ENCODE measurements at places on chromosomes 11 and 22. TPM values are rescaled to one million over a fixed set of nuclear protein-coding genes. Genes with fewer than 3 reads are reported as not detected.
A peak's percentile ranks its signal among the peaks of the same experiment; 100 is the strongest.

Gene OR51E1
- 1.9 TPM for total RNA-seq

- no peak for DNase-seq
Observed at GRCh38 chr11:84847842-84848241, 779.3 kb downstream of the DLG2 start.

DNA sequence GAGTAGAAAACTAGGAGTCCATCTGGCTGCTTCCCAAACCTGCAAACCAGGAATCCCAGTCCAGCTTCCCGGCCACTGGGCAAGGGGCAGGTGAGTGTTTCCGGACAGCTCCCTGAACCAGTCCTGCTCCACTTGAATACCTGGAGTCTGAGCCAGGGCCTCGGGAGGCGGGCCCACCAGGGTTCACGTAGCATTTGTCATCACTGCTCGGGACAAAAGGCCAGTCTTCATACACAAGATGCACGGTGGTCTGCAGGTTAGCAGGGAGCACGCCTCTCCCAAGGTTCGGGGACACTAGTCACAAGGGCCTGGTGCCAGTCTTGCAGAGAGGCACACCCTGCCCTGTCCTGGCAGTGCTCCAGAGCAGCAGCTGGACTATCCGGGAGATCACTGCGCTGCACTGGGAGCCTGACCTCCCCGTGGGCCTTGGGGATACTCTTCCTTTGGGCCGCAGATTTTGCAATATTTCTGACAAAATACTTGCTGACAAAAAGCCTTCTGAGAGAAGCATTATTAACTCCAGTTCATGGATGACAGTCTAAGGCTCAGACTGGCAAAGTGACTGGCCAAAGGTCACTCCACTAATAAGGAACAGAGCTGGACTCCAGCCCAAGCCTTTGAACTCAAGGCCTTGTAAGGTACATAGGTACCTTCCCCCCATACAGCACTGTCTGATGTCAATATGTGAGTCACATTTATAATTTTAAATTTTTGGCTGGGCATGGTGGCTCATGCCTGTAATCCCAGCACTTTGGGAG is 25.1 kb downstream of the CD6 start:
- DNase-seq: peak; percentile 45

GRCh38 chr11:20488352-20488751 is 100.8 kb downstream of the PRMT3 start:
- DNase-seq: no peak

DNA sequence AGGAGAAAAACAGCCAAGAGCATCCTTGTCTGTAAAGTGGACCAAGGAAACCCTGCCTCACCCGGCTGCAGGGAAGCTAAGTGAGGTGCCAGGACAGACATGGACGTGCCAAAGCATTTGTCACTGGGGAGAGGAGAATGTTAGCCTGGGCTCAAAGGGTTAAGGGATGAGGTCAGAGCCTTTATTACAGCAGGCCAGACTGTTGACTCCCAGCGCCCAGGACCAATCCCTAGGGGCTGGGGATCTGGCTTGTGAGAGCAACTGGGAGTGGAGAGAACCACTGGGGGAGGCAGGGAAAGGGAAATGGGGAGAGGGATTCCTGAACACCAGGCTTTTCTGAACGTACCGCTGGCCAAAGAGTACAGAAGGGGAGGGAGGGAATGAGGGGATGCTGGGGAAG is 2.6 kb downstream of the CHRM1 start:
- DNase-seq: no peak

Measured in tongue (tissue), 3 donors.